ENCODE measurements at places on chromosomes 4 and X.

DNA sequence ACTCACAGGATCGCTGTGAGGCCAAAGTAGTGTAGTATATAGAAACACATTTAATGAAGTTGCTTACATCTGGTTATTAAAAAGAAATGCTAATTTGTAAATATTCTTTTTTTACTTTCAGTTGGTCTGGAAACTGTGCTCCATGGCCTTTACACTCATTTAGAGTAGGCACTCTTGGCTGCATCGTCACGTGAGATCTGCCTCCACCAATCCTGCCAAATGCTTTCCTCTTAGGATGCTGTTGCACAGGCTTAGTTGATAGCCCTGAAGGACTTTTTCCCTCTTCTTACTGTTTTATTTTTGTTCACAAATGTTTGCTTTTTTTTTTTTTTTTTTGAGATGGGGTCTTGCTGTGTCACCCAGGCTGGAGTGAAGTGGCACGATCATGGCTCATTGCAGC, 6.3 kb downstream of the CPE start:
- no peak for DNase-seq

GRCh38 chr4:14767142-14767541, 235.1 kb upstream of the CPEB2 start:
- DNase-seq = no peak

- no peak for DNase-seq
Measured at GRCh38 chr4:121154103-121154515, 10.0 kb downstream of the TNIP3 start.

DNA sequence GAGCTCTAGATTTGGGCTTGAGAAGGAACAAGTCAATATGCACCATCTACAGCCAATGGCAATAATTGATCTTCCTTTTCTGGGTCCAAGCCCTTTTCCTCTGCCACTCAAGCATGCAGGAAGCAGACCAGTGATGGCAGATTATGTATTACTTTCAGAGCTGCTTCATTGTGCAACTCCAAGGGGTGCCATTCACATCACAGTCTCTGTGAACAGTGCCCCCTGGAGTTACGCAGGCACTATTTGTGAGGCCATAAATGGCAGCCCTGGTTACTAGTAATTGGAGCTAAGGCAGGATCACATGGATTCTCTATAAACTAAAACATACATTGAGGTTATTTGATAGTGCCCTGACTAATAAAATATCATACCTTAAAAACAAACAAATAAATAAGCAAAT, 313.4 kb upstream of the SLC7A11 start:
- DNase-seq = no peak

GRCh38 chrX:150508018-150508417, 60.4 kb upstream of the MTM1 start:
- no peak for DNase-seq

DNA sequence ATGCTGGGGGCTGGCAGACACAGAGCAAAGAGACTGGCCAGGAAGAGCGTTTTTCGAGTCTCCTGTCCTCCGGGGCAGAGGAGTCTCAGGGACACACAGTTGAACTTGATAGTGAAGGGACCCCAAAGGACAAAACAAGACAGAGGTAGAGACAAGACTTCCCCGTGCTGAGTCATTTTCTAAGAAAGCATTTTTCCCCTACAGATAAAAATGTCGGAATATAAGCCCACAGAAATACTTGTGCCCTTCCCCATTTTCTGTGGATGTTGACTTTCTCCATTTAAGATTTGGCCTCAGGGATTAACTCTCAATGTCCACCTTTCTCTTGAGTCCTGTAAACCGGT, 523 bp upstream of the BTK start:
- no peak for DNase-seq

DNA sequence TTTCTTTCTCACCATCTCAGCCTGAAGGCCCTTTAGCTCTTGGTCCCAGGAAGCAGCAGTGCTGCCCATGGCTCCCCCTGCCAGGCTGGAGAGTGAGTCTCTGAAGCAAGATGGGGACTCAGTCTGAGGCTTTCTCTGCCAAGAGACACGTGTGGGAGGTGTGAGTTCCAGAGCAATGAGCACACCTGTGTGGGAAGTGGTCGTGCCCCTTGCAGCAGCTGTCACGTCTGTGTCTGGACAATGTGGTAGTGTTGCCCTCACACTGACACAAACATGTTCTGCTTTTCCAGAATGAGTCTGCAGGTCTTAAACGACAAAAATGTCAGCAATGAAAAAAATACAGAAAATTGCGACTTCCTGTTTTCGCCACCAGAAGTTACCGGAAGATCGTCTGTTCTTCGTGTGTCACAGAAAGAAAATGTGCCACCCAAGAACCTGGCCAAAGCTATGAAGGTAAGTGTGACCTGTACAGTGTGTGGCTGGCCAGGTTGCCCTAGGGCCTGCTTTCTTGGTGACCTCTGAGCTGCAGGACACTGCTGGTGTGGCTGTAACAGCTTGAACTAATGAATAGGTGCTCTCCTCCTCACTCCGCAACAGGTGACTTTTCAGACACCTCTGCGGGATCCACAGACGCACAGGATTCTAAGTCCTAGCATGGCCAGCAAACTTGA, 1.9 kb downstream of the TACC3 start:
- no peak for DNase-seq

DNA sequence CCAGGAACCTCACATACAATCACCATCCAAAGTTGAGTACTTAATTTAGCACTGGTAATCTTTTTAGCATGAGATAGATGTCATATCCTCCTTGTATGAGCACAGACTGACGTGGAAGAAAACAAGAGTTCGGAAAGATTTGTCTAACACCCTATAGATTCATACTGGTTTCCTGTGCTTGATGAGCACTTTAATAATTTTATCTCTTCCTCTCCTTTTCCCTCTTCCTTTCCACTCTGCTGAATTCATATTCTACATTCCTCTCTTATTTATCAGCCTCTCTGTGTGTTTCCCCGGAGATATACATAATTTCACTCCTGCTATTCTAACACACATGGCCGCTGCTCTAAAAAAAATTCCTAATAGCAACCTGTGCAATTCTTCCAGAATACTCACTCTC, 273.9 kb downstream of the AFF2 start:
- no peak for DNase-seq

DNA sequence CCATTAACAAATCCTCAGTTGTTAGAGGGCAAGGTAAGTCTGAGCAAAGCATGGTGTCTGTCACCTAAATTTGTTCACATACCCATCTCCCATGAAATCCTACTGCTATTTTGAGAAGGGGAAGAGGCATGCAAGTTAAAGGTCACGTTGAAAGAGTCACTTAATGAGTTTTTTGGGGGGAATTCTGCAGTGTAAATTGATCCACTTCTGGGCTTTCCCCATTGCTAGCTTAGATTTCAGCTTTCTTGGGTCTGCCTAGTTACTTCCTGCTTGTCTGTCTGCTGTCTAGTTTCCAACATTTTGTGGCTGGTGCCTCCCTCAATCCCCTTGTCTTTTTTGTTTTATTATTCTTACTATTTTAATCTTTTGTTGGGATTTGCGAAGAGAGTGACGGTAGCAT, 32.0 kb downstream of the CEP135 start:
- DNase-seq = no peak

DNA sequence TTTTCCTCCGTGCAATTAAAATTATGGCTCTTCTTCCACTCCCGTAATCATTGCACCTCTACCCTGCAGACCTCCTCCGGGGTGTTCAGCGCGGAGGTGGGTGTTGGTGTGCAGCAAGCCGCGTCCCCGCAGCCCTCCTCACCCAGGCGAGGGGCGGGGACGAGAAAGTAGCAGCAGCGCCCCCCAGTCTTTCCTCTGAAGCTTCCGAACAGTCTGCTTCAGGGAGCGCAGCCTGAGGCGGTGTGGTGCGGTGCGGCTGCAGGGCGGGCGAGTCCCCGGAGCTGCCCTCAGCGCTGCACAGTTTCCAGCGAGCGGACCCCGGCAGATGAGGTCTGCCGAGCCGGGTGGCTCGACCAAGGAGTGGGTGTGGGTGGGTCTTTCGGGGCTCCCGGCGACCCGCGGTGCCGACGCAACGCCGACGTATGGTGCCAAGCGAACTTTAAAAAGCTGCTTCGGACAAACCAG, at the start of gene FRAS1:
TSS of gene FRAS1 (plus strand) at position 189 of the 465 bp plus-strand sequence. CDS start 687 bp downstream, outside the sequence.
- no peak for DNase-seq

GRCh38 chr4:172104539-172104938, 291.3 kb downstream of the GALNTL6 start:
- DNase-seq = no peak

- DNase-seq = no peak
Measured at GRCh38 chr4:78737973-78738372, 38.2 kb upstream of the BMP2K start.

DNA sequence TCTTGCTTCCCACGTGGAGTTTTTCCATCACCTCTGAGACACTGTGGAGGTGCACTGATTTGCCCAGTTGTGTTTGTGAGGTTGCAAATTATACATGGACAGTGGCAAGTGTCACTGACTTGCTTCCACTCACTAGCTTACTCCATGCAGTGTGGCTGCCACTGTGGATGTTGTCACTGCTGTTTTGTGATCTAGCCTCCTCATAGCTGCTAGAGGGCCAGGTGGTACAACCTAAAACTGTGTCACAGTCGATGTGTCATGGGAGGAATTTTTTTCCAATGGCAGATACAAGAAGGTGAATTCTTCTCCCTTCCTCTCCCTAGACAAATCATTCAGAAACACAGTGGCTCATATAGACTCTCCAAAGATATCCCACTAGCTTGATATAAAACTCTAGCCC, 37.5 kb upstream of the TMPRSS11F start:
- DNase-seq = no peak
